ENCODE measurements at places on chromosomes 11 and 22.

DNA sequence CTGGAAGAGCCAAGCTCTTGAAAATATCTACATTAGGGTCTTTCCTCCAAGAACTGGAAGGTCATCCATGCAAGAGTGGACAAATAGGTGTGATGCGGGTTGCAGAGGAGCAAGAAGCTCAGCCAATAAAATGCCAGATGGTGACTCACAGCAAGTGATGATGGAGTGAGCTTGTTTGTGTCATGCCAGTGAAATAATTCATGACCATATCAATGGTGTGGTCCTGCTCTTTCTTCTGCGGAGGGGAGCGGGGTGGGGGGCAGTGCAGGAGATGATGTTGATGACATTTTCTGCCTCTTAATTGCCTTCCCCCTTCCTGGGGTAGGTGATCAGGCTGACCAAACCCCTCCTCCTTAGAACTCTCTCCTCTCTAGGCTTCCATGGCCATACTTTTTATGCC is 118.5 kb upstream of the TIMP3 start:
- no peak for DNase-seq

DNA sequence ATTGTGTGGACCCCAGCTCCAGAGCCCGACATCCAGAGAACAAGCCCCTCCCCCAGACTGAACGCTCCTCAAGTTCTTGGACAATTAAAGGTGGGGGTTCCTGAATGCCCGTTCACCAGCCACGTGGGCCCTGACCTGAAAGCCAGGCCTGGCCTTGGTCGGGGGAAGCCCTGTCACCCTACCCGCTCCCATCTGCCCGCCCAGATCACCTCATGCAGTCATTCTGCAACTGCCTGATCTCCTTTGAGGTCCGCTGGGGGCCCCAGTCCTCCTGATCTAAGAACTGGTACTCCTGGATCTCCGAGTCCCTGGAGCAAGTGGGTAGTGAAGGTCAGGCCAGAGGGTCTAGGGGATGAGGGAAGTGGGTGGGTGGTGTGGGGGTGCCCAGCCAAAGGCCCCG is 9.1 kb upstream of the NAALADL1 start:
- DNase-seq = no peak

DNA sequence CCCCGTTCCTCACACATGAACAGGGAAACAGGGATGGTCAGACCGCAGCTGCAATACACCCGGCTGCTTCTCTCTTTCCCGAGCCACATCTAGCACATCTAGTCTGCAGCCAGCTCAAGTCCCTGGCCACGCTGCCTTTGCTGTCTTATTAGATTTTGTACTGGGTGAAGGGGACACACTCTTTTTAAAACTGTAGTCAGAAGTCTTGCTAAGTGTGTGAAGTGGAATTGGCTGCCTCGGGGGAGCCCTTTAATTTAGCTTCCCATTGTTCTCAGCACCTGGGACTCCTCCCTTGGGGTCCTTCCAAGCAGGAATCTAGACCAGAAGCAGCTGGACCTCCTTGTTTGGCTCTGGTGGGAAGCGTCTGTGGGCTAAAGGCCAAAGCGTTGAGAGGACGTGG is 420.0 kb downstream of the CTTN start:
- no peak for DNase-seq

GRCh38 chr22:50460938-50461337 is 13.9 kb downstream of the SBF1 start:
- no peak for DNase-seq

DNA sequence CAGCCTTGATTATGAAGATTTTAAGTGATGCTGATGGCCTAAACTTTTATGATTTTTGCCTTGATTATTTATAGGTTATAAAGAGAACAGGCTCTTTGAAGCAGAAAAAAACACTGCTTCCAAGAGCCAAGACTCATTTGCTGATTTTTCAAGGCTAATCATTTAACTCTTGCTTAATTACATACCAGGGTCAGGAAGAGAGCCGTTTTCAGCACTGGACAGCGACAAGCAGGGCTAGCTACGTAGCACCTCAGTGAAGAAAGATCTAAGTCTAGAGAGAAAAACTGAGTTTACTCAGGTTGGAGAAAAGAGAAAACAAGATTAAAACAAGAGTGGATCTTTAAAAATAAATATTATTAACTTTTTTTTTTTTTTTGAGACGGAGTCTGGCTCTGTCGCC is 615.4 kb upstream of the B3GAT1 start:
- DNase-seq = peak; percentile 36

- DNase-seq = no peak
Observed at GRCh38 chr11:103266167-103266831, 157.1 kb downstream of the DYNC2H1 start.

DNA sequence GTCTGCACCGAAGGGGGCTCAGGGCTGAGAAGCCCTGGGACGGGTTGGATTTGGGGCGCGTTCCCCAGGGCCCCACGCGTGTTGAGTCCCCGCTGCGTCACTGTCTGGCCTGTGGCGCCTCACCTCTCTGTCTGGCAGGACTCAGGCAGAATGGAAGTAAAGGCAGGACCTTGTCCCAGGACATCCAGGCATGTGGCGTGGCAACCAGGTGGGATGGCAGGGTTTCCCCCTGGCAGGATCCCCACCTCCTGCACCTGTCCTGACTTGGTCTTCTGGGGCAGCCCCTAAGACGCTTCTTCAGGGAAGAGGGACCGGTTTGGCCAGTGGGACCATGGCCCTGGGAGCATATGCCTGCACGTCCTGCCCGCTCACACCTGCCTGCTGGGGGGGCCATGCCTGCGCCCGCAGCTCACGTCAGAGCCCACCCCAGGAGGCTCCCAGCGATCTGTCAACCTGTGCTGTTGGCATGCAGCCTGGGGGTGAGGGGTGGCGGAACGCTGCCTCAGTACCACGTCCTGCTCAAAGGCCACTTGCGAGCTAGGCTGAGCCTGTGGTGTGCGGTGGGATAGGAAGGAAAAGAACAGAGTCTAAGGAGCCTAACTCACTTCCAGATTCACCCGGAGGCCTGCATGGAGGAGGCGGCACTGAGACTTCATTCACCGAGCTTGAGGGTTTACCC is 72.7 kb downstream of the KCNQ1 start:
- DNase-seq = no peak

GRCh38 chr11:56160217-56160616 is at the start of gene OR8K5:
OR8K5 (minus strand) TSS chr11:56160317; CDS start chr11:56160317, 0 bp downstream.
- DNase-seq = no peak

GRCh38 chr11:10556590-10556989 is 11.9 kb downstream of the LYVE1 start:
- DNase-seq = no peak

GRCh38 chr22:30872285-30873041 is 96.1 kb downstream of the MORC2 start:
- no peak for DNase-seq

GRCh38 chr22:23155143-23155542 is 9.9 kb downstream of the RAB36 start:
- no peak for DNase-seq

- DNase-seq = no peak
Observed at GRCh38 chr11:624705-625635, at the start of gene CDHR5. CDHR5 (minus strand) TSS chr11:624955; CDS start chr11:624902, 53 bp downstream.

- DNase-seq = no peak
Observed at GRCh38 chr22:17716529-17716928, 57.7 kb downstream of the BID start.

DNA sequence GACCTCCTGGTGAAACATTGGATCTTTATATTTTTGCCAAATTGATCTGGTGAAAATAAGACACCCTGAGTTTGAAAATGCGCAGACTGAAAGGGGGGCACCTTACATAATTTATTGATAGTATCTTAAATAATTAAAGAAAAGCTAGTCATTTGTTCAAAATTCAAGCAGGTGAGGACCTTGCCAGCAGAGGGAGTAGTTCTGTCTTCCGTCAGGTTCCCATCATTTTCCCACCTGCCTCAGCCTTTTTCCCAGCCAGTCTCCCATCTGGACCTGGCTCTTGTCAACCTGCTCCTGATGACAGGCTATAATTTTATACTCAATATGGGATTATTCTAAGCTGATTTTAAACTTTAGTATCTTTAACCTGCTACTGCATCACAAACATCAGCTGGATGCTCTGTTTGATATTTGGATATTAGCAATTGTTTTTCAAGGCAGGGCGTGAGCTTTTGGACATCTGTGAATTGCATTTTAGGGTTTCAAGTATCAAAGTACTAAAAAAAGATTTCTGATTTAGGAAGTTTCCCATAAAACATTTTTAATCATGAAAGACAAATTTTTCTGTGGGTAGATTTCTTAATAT is 132.0 kb downstream of the ELP4 start:
- DNase-seq = peak; percentile 36

- DNase-seq = peak; percentile 23
Observed at GRCh38 chr11:118789501-118790356, 1.2 kb downstream of the DDX6 start.

GRCh38 chr11:44824300-44824704 is 97.5 kb downstream of the TSPAN18 start:
- no peak for DNase-seq

GRCh38 chr11:128933481-128934178 is 9.0 kb downstream of the TP53AIP1 start:
- DNase-seq = no peak

DNA sequence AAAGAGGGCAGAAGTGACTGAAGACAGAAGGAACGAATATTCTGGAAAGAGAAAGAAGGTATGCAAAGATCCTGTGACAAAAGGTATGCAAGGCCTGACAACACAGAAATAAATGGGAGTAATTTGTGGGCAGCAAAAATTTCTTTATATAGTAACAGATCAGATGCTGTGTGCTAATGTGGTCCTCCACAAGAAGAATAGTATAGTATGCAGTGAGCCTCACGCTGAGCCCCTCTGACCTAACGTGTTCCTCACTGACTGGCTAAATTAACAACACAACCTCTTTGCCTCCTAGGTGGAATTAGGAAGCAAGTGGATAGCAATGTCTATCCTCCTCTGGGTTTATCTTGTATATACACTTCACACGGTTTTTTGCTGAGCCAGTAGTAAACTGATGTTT is 143.1 kb upstream of the SESN3 start:
- DNase-seq = no peak

GRCh38 chr11:528166-528814 is 7.1 kb downstream of the HRAS start:
- DNase-seq = no peak

- no peak for DNase-seq
Observed at GRCh38 chr11:73757598-73757997, 3.3 kb downstream of the RAB6A start.

DNA sequence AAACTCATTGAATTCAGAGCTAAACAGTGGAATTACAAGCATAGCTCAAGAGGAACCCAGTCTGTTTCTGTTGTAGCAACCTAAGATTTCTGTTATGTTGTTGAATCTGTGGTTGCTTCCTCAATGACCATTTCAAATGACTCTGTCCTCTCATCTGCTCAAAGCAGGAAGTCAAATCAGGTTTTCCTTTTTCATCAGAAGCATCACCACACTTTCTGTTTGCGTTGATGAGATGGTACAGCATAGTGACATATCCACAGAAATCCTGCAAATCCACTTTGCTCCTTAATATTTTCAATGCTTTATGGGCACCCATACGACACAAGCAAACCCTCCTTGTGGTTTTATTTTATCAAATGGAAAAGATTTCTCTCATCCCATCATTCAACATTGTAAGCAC is 12.6 kb upstream of the UCP2 start:
- peak; percentile 26 for DNase-seq

DNA sequence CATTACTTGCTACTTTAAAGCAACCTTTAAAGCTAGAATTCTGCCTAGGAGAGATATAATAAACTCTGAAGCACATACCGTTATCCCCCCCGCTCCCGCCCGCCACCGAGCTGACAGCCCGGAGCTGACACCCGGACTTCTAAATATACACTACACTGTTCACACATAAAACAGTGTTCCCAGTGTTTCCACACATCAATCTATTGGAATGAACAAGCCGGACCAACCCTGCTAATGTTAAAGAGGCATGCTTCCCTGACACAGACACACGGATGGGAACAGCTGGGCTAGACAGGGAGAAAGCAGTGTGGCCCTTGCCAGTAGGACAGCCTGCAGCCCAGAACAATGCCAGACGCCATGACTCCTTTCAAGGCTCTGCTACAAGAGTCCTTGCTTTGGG is 108.4 kb upstream of the CSNK2A3 start:
- no peak for DNase-seq

- no peak for DNase-seq
Observed at GRCh38 chr11:18299721-18300120, 22.2 kb downstream of the HPS5 start.

GRCh38 chr11:10487002-10487647 is 32.1 kb downstream of the AMPD3 start:
- DNase-seq = no peak

GRCh38 chr22:38843201-38843656 is 599 bp downstream of the NPTXR start:
- peak; percentile 75 for DNase-seq

- no peak for DNase-seq
Observed at GRCh38 chr11:134691985-134692384, 279.9 kb upstream of the B3GAT1 start.

GRCh38 chr11:9120664-9121468 is 29.5 kb upstream of the SCUBE2 start:
- no peak for DNase-seq

GRCh38 chr11:121309688-121310087 is 17.1 kb downstream of the SC5D start:
- no peak for DNase-seq

- DNase-seq = no peak
Observed at GRCh38 chr11:45272701-45273100, 13.4 kb downstream of the SYT13 start.

DNA sequence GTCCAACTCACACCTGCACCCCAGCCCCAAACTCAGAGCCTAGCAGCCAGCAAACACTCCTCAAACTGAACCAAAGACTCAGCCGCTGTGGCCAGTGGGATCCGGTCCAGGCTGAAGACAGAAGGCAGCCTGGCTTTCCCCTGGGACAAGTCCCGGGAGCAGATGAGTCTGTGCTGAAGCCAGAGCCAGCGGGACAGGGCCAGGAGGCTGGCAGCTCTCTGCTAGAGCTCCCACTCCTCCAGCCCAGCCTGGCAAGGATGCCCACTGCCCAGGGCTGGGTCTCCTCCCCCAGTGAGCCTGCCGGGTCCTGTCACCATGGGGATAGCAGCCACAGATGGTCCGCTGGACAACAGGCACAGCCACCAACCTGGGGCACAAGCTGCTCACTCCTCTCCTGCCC is 42.9 kb upstream of the PRR5 start:
- DNase-seq = peak; percentile 47

DNA sequence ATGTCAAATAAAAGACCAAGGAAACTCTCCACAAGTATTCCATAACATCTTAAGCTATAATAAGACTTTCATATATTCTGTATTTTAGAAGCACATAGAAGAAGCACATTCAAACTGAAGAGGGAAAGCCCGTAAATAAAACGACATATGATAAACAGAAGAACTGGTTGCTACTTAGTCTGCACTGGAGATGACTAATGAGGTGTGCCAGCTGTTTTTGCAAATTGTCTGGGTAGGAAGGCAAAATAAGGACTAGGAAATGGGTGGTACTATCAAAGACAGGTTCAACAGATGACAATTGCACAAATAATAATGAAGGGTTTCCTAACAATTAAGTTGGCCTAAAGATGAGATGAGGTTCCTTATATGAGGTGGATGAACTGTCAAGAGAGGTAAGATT is 593.2 kb upstream of the CCDC179 start:
- DNase-seq = no peak

GRCh38 chr11:8910649-8911026 is 351 bp upstream of the AKIP1 start:
- no peak for DNase-seq

- DNase-seq = no peak
Observed at GRCh38 chr11:85898456-85898855, 43.3 kb downstream of the CCDC83 start.

Measured in EH (cell line).